ENCODE measurements at places on chromosomes 5 and 9.
A peak's percentile ranks its signal among the peaks of the same experiment; 100 is the strongest.

- no peak for DNase-seq
Measured at GRCh38 chr9:115643948-115644727, 509.5 kb upstream of the PAPPA start.

DNA sequence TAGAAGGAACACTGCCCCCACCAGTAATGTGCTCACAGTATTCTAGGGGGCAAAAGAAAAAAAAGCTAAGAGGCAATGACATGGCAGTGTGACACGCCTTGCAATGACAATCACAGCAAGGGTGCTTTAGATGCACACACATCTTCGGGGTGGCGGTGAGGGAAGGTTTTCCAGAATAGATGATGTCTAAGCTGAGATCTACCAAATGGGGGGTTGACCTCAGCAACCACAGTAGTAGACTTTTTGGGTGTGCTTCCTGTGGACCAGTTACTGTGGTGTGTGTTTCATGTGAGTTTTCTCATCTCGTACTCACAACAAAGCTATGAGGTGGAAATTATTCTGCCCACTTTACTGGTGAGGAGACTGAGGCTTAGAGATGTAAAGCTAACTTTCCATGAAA lies 10.2 kb upstream of the IL12B start:
- no peak for DNase-seq

DNA sequence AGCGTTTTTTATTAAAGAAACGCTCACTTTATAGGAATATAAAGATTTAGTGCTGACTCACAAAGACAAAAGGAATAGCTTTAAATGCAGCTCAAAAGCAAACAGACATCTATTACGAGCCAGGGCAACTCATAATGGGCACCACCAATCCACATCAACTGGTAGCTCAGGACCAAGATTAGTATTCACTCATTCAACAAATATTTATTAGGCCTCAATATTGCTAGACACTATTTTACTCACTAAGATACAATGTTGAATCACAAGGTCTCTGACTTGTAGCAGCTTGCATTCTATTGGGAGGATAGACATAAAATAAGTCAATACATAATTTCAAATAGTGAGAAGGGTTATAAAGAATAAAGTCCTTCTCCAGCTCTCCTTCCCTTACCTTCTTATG lies 8.0 kb upstream of the MAN2A1 start:
- DNase-seq = no peak

DNA sequence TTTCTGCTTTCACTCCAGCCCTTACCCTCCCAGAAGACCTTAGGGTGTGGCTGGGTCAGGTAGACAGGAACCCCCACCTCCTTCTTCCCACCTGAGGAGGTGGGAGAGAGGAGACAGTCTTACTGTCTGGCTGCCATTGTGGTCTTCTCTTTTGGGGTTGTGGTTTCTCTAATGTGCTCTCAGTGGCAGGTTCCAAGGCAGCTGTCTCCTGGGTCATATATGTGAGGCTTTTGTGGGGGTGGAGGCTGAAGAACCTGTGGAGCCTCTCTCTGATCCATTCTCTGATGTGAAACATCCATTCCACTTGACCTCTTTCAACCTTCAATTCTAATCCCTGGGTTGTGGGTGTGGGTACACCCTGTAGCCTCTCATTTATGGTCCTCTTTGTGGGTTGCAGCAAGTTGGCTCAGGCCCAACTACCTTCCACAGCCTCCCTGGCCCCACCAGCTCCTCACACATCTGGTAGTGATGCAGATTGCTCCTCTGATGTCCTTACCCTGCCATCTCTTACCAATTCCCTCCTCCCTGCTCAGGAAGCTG lies 118.4 kb downstream of the CEP120 start:
- DNase-seq = no peak

DNA sequence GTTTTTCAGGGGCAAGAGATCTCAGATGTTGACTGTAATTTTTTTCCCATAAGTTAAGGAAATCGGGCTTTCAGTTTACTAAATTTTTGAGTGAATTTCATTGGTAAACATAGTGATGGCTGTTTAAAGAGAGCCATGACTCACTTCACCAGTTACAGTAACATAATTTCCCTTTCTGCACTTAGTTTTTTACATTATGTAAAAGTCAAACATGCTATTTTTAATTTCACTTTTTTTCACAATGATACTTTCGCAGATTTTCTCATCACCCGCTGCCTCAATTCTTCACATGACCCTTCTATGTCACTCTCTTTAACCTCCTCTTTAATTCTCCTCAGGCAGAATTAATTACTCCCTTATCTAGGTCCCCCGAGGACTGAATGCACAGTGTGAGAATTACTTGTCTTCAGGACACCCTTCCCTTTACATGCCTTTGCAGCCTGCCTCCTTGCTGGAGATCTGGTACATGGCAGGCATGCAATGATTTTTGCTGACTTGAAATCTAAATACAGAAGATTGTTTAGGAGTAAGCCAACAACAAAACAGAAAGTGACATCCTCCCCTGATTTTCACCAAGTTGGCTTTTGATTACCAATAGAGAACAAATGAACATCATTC lies 217.5 kb upstream of the S1PR3 start:
- no peak for DNase-seq

- no peak for DNase-seq
Measured at GRCh38 chr5:39473156-39473775, 48.5 kb upstream of the DAB2 start.

DNA sequence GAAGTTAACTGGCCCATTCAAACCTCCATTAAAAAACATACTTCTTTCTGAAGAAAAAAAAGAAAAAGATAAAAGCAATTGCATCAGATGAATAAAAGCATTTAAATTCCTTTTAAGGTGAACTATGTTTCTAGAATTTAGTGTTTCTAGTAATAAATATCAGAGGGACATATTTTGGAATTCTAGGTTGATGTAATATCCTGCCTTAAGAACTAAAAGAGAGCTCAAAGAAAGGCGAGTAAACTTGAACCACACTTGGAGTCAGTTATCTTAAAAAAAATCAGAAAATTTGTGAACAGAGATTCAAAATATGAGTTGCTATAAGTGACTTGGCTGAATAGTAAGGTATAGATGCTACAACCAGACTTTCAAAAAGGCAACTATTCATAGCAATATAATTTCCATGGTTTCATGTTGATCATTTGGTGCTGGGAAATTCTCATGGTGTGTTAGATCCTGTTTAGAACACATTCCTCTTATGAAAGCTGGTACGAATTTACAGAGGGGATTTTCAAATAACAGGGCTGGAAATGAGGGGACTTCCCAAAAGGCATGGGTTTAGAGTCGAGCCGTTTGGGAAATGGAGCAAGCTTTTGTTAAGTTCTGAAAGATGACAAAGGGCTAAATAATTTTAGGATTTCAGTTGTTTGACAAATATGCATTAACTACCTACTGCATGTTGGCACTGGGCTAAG lies 37.6 kb upstream of the RAI14 start:
- DNase-seq = no peak

GRCh38 chr9:92147030-92147851 lies 32.0 kb upstream of the SPTLC1 start:
- DNase-seq = no peak

- DNase-seq = no peak
Measured at GRCh38 chr5:32163785-32164184, 10.3 kb downstream of the GOLPH3 start.

GRCh38 chr5:16428359-16428758 lies 37.2 kb downstream of the ZNF622 start:
- DNase-seq = no peak

DNA sequence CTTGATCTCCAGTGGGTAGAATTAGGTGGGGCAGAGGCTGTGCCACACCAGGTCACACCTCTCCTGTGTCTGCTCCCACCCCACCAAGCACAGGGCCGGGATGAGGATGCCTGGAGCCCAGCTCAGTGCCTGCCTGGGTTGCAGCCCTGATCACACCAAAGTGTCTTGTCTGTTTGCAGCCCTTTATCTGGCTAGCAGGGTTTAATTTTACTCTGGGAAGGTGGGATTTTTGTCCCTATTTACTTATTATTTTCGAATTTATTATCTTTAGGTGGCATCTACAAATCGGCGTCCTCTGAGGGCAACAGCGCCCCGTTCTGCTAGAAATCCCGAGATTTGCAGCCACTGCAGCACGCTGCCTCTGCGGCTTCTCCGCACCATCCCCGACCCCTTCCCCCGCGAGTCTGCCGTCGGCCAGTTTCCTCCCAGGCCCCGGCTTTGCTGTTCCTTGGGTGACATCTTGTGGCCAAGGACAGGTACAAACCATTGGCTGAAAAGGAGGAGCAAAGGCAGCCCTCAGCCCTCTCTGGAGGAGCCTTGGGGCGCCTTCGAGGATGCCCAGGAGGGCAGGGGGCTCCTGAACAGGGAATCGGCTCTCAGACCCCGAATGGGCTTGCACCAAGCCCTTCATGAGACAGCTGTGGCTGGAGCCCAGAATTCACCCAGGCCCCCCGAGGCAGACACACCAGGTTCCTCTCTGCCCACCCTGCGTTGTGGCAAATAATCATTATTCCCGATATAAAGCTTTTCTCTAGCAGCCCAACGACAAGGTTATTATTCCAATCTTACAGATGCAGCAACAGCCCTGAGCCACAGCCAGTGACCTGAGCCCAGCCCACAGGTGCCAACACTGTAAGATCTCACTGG lies 113.0 kb downstream of the GAPVD1 start:
- peak; percentile 50 for DNase-seq

- DNase-seq = no peak
Measured at GRCh38 chr5:175131432-175131831, 312.6 kb downstream of the DRD1 start.

DNA sequence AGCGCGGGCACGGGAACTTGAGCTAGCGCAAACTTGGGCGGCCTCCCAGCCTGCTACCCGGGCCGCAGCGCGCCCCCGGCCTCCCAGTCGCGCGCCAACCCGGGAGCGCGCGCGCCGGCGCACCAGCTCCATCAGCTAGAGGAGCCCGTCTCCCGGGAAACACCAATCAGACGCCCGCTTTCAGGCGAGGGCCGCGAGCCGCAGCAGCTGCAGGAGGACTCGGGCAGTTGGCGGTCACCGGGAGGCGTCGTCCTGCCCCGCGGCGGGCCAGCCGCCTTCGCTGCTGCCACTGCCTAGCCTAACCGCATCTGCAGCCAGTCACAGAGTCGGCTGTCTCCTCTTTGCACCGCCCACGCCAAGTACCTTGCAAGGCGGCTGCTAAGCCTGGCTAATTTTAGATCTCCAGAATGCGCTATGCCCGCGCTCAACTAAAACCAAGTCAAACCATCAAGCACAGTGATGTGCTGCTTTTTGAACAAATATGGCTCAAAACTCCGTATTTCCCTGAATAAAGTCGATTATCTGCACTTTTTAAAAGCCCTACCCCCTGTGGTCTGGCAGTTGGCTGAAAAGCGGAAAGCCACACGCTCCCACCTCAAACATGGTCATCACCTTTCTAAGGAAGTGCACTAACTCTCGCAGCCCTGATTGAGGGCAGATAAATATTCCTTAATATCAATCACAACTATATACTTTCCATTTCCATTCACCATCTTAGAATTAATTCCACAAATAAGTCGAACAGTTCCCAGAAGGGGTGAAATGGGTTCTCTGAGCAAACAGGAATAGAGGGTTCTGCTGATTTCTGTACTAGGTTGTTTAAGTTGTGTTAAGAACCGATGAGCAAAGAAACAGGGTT lies 221.8 kb downstream of the MEF2C start:
- no peak for DNase-seq

DNA sequence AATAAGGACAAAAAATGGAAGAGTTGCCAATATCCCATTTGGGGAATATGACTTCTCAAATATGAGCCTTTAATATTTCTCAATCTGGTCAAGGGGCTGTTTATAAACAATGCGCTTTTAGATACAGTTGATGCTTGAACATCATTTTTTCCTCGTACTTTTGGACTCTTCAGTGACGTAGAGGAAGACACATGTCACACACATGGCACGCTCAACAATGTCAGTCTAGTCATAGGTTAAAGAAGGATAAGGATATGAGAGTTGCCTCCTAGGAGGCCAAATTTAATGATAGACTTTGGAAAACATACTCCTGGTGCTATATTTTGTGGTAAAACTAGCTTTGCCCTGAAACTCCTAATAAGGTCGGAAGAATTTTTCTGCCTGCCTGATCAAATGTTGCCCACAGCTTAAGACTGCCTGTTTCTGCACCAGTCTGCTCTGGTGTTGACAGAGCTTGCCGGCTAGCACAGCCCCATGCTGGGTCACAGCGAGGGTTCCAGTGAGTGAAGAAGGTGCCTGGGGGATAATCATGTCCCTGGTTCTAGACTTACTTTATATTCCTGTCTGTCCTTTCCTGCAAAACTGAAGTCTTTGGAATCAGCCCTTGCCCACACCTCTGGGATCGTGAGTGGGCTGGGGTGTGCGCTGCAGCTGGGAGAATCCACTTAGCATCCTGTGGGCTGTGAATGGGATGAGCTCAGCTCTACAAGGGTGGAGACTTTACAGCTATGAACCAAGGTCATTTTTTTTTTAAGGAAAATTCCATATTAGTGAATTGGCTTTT lies 230.8 kb upstream of the IRX4 start:
- DNase-seq = no peak

DNA sequence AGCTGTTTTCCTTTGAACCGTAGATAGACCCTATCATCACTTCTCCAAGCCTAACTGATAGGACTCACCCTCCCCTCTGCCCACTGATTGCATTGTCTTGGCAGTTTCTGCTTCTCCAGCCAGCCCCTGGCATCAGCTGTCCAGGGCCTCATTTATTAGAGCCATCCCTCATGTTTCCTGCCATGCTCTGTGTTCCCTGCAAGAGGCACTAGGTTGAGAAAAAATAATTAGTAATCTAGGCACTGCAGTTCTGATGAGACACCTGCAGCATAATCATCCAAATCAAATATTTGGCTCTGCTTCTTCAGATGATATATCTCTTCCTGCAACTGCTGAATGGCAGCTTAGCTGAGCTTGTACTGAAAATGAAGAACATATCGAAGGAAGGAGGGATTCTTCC lies 303.0 kb upstream of the TLE4 start:
- DNase-seq = no peak

GRCh38 chr5:168085261-168086031 lies 206.0 kb upstream of the WWC1 start:
- no peak for DNase-seq

GRCh38 chr9:137294681-137295237 lies 7.3 kb downstream of the NRARP start:
- no peak for DNase-seq

Data from activated CD4-positive, alpha-beta T cell treated with anti-CD3 and anti-CD28 coated beads for 1 hour (primary cell).